Fibroblast of skin of right quadriceps (primary cell): ENCODE measurements at places on chromosomes 16 and 17.

DNA sequence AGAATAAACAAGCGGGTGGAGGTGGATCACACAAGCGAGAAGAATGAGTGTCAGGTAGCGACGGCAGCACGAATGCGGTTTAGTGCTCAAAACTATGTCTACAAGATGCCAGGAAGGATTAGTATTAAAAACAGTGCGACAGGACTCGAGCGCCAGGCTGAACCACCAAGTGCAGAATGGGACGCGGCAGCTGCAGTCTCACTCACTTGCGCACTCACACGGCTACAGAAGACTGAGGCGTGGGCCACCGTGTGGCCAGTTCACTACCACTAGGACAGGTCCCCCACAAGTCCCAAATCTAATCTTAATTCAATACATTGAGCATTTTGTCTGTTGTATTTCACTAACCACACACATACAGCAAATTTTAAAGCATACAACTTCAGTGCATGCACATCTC is 35.7 kb upstream of the TRAP1 start:
- no peak for DNase-seq

DNA sequence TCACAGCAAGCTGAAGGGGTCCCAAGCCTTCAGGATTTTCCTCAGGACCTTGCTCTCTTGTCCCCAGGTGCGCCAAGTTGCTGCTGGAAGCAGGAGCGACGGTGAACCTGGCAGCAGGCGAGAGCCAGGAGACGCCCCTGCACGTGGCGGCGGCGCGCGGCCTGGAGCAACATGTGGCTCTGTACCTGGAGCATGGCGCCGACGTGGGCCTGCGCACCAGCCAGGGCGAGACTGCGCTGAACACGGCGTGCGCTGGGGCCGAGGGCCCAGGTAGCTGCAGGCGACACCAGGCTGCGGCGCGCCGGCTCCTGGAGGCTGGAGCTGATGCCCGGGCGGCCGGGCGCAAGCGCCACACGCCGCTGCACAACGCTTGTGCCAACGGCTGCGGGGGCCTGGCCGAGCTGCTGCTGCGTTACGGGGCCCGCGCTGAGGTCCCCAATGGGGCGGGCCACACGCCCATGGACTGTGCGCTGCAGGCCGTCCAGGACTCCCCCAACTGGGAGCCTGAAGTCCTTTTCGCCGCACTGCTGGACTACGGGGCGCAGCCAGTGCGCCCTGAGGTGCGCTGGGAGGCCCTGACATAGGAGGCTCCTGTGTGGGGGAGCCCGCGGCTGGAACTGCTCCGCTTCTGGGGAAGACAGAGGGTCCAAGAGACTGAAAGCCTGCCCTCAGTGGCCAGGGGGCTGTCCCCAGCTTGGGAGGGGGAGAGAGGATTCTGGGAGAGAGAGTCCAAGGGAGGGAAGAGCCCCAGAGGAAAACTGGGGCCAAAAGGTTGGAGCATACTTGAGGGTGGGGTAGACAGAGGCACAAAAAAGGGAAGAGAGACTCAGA is 6.4 kb downstream of the ASB16 start:
- DNase-seq, result no peak

- DNase-seq, result no peak
These were observed 7.3 kb downstream of the ADGRG5 start for GRCh38 chr16:57549730-57550129.

DNA sequence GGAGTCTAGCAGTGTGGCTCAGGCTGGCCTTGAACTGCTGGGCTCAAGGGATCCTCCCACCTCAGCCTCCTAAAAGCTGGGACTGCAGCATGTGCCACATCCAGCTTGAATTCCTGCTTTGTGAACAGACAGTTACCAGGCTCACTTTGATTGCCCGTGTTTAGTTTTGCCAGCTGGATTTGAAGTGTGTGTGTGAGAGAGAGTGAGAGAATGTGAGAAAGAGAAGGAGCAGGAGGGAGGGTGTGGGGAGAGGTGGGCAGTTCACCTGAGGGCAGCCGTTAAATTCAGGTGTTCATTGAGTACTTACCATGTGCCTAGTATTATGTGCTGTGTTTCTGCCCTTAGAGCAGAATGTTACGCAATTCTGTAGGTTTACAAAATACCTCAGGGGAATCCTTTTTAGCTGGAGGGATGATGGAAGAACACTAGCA is 4.7 kb downstream of the DUSP14 start:
- DNase-seq, result no peak

- peak; percentile 6 for DNase-seq
These were observed 7.0 kb downstream of the NOS2 start for GRCh38 chr17:27793168-27793905.

DNA sequence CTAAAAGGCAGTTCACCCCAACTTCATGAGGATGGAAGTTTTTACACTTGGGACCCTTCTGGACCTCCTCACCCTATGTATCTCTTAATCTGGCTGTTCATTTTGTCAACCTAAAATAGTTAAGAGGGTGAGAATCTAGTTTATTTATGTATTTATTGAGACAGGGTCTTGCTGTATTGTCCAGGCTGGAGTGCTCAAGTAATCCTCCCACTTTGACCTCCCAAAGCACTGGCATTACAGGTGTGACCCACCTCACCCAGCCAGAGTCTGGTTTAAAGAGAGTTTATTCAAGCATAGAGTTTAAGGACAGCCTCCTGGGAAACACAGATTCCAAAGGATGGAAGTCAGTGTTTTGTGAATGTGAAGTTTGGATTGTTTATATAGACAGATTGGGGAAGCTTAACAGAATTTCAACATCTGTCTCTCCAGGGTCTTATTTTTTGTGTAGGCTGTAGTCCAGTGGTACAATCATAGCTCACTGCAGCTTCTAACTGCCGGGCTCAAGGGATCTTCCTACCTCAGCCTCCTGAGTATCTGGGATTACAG is 8.0 kb upstream of the APPBP2 start:
- DNase-seq, result no peak

- DNase-seq, result peak; percentile 37
These were observed 1.6 kb downstream of the PPY start for GRCh38 chr17:43940630-43941029.

DNA sequence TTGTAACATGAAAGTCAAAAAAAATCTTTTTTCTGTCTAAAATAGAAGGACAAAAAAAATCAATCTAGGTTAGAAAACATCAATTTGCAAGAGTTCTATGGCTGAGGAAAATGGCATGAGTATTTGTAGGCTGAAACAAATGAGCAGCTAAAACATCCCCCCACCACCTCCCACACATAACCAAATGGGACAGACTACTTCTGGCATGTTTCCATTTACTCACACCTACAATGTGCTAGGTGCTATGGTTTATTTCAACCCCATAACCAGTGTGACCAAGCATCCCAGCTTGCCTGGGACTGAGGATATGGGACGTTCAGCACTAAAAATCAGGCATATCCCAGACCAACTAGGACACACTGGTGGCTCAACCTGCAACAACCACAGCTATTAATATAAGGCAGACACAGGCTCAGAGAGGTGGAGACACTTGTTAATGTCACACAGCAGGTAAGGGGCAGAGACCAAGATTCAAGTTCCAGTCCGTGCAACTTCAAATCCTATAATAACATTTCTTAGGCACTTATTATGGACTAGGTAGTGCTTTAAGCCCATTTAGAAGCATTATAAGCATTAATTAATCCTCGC is 96.0 kb downstream of the XYLT1 start:
- DNase-seq, result no peak

DNA sequence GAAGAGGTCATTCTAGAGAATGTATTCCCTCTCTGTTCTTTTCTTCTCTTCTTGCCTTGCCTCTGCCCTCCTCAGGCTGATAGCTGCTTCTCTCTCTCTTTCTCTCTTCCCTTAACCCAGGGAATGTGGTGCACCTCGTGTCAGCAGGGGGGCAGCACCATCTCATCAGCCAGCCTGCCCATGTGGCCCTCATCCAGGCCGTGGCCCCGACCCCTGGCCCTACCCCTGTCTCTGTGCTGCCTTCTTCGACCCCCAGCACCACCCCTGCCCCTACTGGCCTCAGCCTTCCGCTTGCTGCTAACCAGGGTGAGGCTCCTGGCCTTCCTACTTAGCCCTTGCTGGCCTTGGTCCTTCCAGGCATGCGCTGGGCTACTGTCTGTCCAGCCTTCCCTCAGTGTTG is 23.5 kb downstream of the SRCAP start:
- DNase-seq, result no peak

DNA sequence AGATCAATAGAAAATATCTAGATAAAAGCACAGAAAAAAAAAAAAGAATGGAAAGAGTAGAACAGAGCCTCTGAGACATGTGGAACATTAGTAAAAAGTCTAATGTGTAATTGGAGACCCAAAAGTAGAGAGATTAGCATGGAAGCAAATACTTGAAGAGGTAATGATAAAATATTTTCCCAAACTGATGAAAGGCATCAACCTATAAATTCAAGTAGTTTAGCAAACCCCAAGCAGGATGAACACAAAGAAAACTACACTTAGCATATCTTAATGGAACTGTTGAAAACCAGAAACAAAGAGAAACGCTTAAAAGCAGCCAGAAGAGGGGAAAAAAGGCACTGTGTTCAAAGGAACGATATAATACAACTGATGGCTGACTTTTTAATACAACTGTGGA is 16.4 kb downstream of the NF1 start:
- no peak for DNase-seq

GRCh38 chr16:46916980-46917379 is 32.8 kb downstream of the GPT2 start:
- DNase-seq, result no peak

DNA sequence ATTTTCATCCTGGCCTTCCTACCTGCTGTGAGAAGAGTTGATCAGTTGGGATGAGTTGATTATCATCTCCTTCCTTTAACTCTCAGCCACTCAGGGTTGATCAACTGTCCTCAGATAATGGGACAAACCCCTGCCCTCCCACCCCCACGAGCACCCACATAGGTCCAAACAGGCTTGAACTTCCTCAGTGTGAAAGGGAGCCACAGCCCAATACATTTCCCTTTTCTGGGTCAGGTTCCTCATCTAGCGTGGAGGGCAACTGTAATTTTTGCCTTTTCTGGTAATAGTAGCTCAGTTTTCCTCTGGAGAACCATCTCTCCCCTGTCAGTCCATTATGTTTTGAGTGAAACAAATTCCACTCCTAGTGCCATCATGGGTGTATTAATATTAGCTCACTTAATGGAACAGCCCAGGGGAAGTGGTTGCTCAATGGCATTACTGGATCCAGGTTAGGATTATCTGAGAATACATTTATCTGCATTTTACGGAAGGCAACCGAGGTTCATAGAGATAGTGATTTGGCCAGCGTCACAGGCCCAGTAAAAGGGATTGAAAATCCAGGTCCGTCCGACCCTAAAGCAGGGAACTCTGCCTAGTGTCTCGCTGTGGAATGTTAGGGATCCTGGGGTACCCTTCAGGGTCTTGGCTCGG is 476 bp upstream of the LPCAT2 start:
- no peak for DNase-seq

- no peak for DNase-seq
These were observed 167.7 kb downstream of the SHISA9 start for GRCh38 chr16:13068912-13069583.

DNA sequence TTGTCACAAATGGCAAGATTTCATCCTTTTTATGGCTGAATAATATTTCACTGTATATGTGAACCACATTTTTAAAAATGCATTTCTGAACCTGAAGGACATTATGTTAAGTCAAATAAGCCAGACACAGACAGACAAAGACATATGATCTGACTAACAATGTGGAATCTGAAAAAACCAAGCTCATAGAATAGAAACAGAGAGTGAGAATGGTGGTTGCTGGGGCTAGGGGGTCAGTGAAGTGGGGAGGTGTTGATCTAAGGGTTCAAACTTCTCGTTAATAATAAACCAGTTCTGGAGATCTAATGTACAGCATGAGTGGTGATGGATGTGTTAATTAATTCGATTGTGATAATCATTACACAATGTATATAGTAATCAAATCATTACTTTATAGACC is 475.1 kb downstream of the WWOX start:
- DNase-seq, result no peak

- no peak for DNase-seq
These were observed 158.2 kb upstream of the TOX3 start for GRCh38 chr16:52705122-52705521.

- DNase-seq, result no peak
These were observed 241.7 kb downstream of the SEC14L1 start for GRCh38 chr17:77382356-77382911.

GRCh38 chr16:65521633-65522328 is 399.9 kb upstream of the CDH11 start:
- no peak for DNase-seq

DNA sequence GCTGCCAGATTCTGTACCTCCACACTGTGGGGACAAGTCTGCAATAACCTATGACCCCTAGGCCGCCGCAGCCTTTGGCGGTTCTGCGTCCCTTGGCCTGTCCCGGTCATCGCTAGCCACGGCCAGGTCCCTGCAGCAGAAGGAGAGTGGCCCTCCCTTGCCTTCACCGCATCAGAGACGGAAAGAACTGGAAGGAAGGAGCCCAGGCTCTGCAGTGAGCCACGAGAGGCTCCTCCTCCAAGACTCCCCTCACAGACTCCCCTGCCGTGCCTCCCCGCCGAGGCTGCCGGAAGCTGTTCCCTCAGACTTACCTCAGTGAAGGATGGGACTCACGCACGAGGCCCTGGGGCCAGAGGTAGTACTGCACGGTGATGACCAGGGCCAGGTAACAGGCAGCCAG is 11.0 kb downstream of the SLC38A8 start:
- DNase-seq, result no peak

DNA sequence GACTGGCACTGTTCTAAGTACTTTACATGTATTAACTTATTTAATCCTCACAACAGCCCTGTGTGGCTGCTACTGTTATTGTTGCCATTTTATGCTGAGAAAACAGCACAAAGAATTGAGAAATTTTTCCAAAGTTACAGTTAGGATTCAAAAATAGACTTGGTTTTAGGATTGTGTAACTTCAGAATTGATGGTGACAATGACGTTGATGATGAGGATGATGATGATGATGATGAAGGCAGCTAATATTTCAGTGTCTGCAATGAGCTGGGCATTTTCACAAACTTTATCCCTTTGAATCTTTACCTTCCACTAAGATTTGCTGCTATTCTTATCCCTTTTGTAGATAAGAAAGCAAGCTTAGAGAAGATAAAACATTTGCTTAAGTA is 22.1 kb downstream of the PRKCB start:
- no peak for DNase-seq

DNA sequence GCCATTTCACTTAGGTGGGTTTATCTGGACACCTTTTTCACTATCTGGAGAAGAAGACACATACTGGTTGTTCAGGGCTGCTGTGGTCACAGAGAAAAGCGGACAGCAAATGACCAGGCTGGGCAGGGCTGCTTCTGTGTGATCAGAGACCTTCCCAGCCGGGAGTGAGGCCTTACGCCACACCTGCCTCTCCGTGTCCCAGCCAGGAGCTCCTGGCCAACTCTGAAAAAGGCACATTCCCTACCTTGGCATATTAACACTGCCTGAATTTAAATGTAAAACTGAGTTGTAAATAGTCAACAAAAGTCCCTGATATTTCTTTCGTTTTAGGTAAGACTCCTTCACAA is 9.1 kb upstream of the SOST start:
- no peak for DNase-seq
